Caco-2 (cell line): ENCODE measurements at places on chromosomes 7 and 10.
A peak's percentile ranks its signal among the peaks of the same experiment; 100 is the strongest.

- DNase-seq, result no peak
Measured at GRCh38 chr7:73611017-73611555, 13.2 kb downstream of the MLXIPL start.

GRCh38 chr7:95473276-95473985 is 12.3 kb upstream of the ASB4 start:
- no peak for DNase-seq

DNA sequence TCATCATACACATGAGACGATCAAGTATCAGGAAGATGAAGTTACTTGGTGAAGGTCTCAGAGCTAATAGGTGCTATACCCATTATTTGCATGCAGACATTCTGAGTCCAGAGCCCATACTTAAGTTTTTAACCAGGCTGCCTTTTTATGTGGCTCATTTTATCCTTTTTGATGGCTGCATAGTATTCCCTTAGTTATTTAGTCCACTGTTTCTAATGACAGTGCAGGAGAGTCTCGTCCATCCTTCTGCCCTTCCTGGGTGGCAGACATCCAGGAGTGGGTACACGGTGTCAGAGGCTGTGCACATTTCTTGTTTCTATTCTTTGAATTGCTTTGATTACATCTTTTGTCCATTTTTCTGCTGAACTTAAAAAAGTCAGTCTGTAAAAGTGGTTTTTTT is 11.8 kb downstream of the PPP2R2D start:
- no peak for DNase-seq

- DNase-seq, result peak; percentile 25
Measured at GRCh38 chr7:152871005-152871677, 111.6 kb downstream of the ACTR3B start.

DNA sequence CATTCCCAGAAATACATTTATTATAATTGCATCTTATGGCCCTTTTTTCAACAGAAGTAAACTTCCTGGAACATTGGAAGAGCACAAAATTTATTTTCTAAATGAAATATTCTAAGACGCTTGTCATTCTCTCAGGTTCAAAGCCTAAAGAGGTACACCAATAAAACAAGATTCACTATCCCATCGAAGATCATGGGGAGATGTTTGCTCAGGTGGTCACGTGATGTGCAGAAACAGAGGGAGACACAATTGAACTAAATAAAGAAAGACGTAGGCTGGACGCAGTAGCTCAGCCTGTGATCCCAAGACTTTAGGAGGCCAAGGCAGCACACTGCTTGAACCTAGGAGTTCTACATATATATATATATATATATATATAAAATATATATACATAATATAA is 46.0 kb upstream of the TMEM254 start:
- no peak for DNase-seq
